Memory B cell (primary cell): ENCODE measurements at places on chromosomes 3 and 15.
A peak's percentile ranks its signal among the peaks of the same experiment; 100 is the strongest.

DNA sequence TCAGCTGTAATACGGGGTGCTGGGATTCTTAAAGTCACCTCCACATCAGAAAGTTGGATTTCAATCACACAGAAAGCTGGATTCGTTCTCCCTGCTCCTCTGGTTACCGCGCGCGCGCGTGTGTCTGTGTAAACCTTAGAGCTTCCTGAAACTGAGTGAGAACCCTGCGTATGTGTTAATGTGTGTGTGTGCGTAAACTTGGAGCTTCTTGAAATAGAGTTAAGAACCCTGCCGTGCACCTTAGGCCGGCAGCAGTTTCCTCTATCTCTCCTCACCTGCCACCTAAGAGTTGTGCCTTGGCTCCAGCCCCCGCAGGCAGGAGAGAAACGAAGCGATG lies 531 bp downstream of the LZTFL1 start:
- no peaks in the 10 kb centered on the region for H3K27me3 ChIP-seq
- H3K4me1 ChIP-seq, result peaks cover 16% of the 10 kb centered on the region
- H3K4me3 ChIP-seq, result peak overlapping the region; percentile 95
- peak overlapping the region; percentile 98 for H3K27ac ChIP-seq

DNA sequence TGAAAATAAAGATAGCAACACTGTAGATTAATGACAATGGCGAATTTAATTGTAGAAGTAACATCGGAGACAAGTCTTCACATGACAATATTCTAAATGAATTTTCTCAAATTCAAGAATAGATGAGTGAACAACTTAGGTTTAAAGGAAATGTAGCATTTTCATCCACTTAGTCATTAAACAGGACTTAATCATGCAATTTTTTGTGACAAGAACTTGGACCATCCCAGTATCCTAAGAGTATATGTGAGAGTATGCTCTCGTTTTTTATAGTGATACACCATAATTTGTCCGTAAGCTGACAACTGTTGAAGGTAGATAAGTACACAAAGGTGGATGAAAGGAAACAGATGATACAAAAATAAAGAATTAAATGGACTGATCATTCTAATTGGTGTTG lies 81.5 kb downstream of the DLG1 start:
- no peak overlapping the region for H3K27ac ChIP-seq
- no peak overlapping the region for H3K4me3 ChIP-seq
- peaks cover 20% of the 10 kb centered on the region for H3K4me1 ChIP-seq

GRCh38 chr3:126114443-126115386 lies 30.8 kb upstream of the SLC41A3 start:
- H3K27ac ChIP-seq, result no peak overlapping the region
- no peaks in the 10 kb centered on the region for H3K4me1 ChIP-seq
- no peak overlapping the region for H3K4me3 ChIP-seq
- H3K27me3 ChIP-seq, result peaks cover 11% of the 10 kb centered on the region
- no peaks in the 10 kb centered on the region for H3K36me3 ChIP-seq
- no peak for DNase-seq

GRCh38 chr3:14145236-14145635 lies 20.4 kb downstream of the TMEM43 start:
- no peak overlapping the region for H3K4me3 ChIP-seq
- H3K4me1 ChIP-seq, result peaks cover 14% of the 10 kb centered on the region
- peaks cover 25% of the 10 kb centered on the region for H3K36me3 ChIP-seq
- no peaks in the 10 kb centered on the region for H3K27me3 ChIP-seq
- DNase-seq, result no peak
- H3K27ac ChIP-seq, result peak overlapping the region; percentile 98

DNA sequence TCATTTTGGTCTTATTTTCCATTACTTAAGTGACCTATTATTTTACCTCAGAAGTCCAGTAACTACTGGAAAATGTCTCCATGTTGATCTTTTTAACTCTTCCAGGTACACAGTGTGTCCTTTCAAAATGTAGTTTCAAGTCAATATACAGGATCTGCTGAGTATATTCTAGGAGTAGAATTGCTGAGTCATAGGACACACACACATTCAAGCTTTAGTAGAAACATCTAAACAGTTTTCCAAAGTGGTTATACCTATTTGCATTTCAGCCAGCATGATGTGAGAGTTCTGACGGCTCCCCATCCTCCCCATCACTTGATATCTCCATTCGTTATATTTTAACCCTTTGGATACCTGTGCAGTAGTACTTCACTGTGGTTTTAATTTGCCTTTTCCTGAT lies 271.9 kb downstream of the MCTP2 start:
- H3K36me3 ChIP-seq, result peaks cover 2% of the 10 kb centered on the region
- H3K4me1 ChIP-seq, result no peaks in the 10 kb centered on the region
- H3K4me3 ChIP-seq, result no peak overlapping the region
- H3K27me3 ChIP-seq, result peaks cover 6% of the 10 kb centered on the region

DNA sequence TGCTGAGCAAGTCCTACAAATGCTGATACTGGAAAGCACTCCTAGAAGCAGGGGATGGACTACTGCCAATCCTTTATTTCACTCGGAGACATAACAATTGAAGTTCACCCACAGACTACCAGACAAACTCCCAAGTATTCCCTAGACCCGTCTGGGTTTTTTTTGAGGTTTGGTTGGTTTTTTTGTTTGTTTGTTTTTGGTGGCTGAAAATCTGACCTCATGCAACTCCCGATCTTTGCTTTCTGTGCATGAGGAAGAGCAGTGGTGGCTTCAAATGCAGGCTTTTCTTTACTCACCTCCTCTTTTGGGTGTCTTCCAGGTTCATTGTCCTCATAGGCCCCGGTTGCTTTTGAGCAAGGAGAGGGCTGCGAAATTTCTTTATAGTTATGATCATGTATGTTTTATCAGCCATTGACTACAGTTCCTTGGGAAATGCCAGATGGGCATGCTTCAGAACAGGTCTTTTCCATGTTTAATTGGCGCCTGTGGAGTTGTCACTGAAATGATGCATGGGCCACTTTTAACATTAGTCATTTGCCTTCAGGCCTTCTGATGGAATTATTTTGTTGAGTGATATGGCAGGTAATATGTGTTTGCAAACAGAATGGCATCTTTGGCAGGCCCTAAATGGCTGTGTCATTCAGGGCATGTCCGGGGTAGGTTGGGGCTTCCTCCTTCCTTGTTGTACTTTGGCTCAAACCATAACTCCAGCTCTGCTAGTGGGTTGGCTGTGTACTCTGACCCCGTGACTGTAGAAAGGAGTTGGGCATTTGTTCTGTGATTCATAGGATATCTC lies 81.3 kb upstream of the ZBED2 start:
- H3K4me3 ChIP-seq, result peak overlapping the region; percentile 51
- peaks cover 40% of the 10 kb centered on the region for H3K4me1 ChIP-seq
- DNase-seq, result no peak
- peaks cover 2% of the 10 kb centered on the region for H3K27me3 ChIP-seq
- H3K36me3 ChIP-seq, result no peaks in the 10 kb centered on the region

DNA sequence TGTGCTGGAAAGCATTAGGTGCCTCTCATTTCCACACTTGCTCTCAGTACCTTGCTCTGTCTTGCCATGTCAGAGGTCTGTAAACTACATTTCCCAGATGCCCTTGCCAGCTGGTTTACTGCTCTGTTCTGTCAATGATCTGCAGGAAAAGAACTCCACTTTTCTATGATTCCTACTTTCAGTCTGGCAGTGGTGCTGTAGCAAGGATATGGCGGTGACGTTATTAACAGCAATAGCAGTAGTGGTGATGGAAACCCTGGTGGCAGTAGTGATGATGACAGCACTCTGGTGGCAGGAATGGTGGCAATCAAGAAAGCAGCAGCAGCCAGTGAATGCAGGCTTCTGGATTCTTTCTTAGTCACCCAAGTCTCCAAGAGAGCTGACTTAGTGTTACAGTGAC lies 665.2 kb downstream of the DIPK2A start:
- no peak overlapping the region for H3K27ac ChIP-seq
- DNase-seq, result no peak
- no peak overlapping the region for H3K4me3 ChIP-seq
- H3K36me3 ChIP-seq, result no peaks in the 10 kb centered on the region
- peaks cover 3% of the 10 kb centered on the region for H3K4me1 ChIP-seq

DNA sequence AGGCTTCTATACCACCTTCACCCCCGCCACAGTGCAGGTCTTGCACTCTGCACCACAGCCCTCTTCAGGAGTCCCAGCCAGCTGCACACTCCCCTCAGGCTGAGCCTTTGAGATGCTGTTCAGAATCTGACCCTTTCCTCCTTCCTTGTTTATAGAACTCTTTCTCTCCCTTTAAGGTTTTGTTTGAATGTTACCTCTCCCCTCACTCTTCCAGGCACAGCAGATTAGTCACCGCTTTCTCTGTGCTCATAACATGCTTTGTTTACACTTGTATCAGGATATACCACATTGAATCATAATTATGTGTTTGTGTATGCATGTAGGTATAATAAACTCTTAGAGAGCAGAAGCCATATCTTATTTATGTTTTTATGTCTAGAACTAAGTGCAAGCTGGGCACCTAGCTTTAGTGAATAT lies 168.4 kb upstream of the BCL6 start:
- H3K27ac ChIP-seq, result no peak overlapping the region
- peaks cover 13% of the 10 kb centered on the region for H3K27me3 ChIP-seq
- no peak overlapping the region for H3K4me3 ChIP-seq
- H3K36me3 ChIP-seq, result no peaks in the 10 kb centered on the region
- no peak for DNase-seq
